NCI-H345 (cell line): ENCODE measurements at places on chromosomes 16 and 17.

- no peak for DNase-seq
Measured at GRCh38 chr16:29730649-29731048, 15.1 kb downstream of the C16orf54 start.

DNA sequence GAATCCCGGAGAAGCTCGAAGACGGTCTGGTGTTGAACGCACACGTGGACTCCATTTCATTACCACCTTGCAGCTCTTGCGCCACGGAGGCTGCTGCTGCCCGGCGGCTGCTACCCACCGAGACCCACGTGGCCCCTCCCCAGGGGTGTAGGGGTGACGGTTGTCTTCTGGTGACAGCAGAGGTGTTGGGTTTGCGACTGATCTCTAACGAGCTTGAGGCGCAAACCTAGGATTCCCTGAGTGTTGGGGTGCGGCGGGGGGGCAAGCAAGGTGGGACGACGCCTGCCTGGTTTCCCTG lies 1.7 kb upstream of the CBX4 start:
- DNase-seq, result no peak

DNA sequence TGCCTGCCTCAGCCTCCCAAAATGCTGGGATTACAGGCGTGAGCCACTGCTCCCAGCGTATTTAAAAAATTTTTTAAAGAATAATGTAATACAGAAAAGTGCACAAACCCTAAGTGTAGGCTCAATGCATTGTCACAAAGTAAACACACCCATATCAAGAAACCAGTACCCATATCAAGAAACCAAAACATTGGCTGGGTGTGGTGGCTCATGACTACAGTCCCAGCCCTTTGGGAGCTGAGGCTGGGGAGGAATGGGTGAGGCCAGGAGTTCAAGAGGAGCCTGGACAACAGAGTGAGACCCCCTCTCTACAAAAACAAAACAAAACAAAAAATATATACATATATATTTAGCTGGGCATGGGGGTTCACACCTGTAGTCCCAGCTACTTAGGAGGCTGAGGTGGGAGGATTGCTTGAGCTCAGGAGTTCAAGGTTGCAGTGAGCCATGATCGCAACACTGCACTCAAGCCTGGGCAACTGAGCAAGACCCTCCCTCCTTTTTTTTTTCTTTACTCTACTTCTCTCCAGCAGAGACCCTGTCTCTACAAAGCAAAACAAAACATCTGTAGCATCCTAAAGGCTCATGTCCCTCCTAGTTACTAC lies 9.3 kb upstream of the PRR14 start:
- no peak for DNase-seq

GRCh38 chr16:84266451-84266850 lies 26.6 kb upstream of the KCNG4 start:
- DNase-seq, result no peak

GRCh38 chr16:76207270-76207669 lies 69.9 kb upstream of the CNTNAP4 start:
- no peak for DNase-seq
